T1000 (cell line): ENCODE measurements at places on chromosomes 4 and X.

- DNase-seq: no peak
Observed at GRCh38 chrX:130136496-130136895, 26.2 kb upstream of the ELF4 start.

GRCh38 chrX:39974270-39974669 lies 123.5 kb downstream of the BCOR start:
- no peak for DNase-seq

DNA sequence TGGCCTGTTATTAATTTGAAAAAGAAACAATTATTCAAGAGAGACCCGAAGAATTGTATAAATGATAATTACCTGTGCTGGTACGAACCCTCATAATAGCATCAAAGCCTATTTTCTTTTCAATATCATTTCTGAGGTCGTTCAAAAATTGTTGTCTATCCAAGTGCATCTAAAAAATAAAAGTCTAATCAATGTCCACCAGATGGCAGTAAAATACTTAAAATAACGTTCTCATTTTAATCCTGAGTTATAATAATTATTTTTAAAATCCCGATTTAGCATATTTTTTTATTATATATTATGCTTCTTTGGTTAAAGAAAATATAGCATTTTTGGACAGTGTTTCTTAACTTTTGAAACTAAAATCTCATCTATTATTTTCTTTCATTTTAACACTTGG lies 55.7 kb downstream of the METTL14 start:
- DNase-seq: no peak

- no peak for DNase-seq
Observed at GRCh38 chrX:16671005-16671404, 21.0 kb downstream of the S100G start.

- no peak for DNase-seq
Observed at GRCh38 chr4:81634165-81634564, 162.5 kb upstream of the RASGEF1B start.

DNA sequence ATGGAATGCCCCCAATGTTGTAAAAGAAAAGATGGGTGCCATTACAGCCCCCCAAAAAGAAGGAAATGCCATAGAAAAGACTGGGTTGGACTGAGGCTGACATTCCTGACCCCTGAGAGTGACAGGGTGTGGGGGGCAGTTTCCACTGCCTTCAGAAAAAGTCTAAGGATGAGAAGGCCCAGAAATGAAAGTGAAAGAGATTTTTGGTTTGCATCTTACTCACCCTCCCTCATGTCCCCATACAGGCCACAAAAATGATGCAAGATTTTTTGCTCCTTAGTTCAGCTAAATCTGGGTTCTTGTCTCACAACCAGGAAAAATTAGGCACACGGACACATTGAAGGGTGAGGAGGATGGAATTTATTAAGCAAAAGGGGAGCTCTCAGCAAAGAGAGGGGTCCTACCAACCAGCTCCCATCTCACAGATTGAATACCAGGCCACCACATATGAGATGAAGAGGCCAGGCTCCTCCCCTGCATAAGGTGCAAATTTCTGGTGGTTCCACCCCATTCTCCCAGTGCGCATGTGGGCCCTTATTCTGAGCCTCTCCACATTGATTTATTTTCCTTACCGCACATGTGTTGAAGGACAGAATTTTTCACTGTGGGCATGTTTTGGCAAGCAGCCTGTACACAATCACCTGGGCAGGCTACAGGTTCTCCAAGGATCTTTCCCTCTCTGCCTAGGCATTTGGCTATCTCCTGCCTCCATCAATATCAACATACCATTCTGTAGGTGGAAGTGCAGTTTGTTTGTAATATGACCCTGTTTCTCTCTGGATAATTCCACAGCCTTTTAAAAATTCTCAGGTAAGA lies 18.8 kb downstream of the PPP4R3C start:
- DNase-seq: no peak

- DNase-seq: no peak
Observed at GRCh38 chr4:179465131-179465797, 2023.0 kb upstream of the AGA start.

GRCh38 chr4:111046811-111047210 lies 423.9 kb upstream of the PITX2 start:
- DNase-seq: no peak

DNA sequence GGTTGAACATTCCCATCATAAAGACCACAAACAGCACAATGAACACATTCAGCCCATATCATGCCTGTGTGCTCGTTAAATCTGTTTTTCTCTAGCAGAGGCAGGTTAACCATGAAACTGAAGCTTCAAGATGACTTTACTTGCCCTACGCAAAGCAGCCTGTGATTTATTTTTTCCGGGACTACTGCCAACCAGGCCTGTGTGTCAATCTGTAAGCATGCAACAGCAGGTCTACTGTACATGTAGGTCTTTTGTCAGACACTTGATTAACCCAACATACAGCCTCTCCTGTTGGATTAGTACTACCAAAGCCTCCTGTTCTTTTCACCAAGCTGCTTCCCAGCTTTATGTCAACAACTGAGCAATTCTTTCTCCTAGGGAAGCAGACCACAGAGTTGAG lies 85.5 kb upstream of the ACSL1 start:
- DNase-seq: no peak
